ENCODE measurements at places on chromosomes 11 and 22.

- no peak for DNase-seq
Observed at GRCh38 chr11:101487775-101488174, 96.0 kb downstream of the TRPC6 start.

GRCh38 chr11:93659841-93660240, 1.6 kb upstream of the CEP295 start:
- DNase-seq, result no peak

DNA sequence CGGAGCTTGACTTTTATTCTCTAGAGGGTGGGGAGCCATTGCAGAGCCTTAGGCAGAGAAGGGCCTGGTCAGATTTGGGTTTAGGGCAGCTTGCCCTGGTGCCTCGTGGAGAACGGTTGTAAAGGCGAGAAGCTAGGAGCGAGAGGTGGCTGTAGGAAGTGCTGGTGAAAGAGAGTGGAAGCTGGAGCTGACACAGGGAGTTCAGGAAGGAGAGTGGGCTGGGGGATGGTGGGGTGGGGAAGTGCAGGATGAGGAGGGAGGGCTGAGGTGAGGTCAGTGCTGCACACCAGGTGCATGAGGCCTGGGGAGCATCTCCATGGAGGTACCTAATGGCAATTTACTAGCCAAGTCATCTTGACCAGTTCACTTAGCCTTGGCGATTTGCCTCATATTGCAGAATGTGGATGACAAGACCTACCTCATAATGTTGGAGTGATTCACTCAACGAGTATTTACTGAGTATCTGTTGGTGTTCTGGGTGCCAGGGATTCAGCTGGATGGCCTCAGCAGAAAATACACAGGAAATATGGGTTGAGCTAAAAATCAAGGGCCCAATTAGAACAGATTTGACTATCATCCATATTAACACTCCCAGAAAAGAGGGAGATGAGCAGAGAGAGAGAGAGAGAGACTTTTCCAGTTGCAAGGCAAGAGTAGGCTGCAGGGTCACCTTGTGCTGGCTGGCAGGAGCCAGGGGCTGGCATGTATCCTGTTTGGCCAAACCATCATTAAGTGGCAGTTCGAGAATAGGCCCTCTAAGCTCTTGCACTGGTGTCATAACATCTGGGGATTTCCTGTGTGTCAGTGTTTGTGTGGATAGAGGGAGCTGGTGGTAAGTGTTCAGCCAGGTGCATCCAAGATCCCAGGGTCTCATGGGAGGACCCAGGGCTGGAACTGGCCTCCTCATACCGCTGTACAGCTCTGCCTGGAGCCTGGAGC, 44.4 kb upstream of the CLDN5 start:
- DNase-seq, result no peak

DNA sequence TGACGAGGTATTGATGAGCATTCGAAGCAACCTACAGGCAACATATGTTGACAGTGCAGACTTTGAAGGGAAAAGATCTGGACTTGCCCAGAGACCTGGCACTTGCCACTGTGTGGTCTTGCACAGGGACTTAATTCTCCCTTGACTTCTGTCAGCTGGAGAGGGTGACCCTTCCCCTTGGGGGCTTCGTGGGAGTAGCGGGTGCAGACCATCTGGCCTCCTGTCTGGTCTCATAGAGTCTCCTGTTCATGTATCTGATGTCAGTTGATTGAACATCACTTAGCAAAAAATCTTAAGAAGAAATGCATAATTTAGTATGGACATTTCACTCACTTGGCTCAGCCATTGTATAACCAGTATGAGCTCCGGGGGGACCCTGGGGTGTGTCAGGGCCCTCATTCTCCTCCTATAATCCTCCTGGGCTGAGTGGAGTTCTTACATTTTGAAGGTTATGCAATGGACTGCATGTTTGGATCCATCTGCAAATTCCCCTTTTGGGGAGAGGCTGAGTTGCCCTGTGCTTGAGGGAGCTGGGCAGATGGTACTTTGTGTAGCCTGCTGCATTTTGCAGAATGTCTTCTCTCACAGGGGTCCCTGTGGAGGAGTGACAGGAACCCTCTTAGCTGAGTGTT, 13.0 kb downstream of the BCR start:
- no peak for DNase-seq

GRCh38 chr11:5700421-5701054, 10.9 kb downstream of the TRIM22 start:
- DNase-seq, result no peak

- no peak for DNase-seq
Observed at GRCh38 chr11:44893308-44893822, 57.3 kb downstream of the TP53I11 start.

DNA sequence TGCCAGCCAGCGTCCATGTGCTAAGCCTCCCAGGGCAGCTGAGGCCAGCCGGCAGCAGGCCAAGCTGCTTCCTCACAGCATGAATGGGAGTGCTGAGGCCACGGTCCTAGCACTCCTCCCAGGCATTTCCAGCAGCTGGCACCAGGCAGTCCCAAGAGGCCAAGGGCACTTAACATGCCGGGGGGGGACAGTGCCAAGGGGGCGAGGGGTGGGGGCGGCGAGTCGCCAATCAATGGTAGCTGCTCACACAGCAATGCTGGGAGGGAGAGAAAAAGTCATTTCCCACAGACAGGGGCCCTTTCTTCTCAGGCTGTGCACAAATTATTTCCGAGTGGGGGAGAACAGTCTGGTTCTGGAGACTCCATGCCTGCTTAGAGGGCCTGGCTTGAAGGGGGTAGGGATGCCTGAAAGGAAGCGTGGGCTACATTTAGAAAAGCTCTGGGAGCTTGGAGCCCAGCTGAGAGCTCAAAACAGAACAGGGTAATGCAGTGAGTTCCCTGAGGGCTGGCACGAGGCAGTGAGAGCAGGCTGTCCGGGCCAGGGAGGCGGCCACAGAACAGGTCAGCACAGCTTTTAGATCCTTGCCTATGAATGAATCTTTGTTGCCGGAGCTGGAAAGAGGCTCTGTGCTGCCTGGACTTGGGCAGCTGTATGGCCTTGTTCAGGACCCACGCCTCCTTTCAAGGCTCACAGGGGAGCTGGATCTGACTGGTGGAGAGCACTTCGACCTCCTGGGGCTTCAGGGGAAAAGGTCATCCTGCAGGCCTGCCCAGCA, 14.4 kb upstream of the TBC1D10A start:
- no peak for DNase-seq
